Activated T-cell treated with anti-CD3 and anti-CD28 coated beads for 24 hours (primary cell): ENCODE measurements at places on chromosomes 5 and 9.

- peak; percentile 60 for DNase-seq
These were observed at the start of gene ERBIN for GRCh38 chr5:65926276-65926783. Gene ERBIN (plus strand): TSS chr5:65926575. CDS start chr5:65992719, 66,144 bp downstream.

DNA sequence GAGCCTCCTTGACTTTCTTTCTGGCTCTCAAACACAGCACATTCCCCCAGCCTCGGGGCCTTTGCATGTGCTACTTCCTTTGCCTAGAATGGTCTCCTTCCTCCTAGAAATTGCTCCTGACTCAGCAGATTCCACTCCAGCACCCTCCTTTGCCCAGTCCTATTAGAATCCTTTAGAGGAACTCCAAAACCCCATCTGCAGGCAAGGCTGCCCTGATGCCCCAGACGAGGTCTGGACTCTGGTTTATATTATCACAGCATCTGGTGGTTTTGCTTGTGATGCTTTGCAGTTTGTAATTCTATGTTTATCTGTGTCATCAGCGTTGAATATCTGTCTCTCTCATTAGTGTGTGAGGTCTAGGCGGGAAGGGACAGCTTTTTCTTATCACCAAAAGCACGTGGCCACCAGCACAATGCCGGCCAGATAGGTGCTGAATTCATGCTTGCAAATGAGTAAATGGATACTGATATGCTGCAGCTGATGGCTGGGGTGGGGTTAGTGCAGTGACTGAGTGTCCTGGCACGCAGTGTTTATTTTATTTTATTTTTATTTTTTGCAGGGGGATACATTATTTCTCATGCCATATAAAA is 30.0 kb upstream of the ANKH start:
- no peak for DNase-seq

- no peak for DNase-seq
These were observed 19.5 kb upstream of the GOLPH3 start for GRCh38 chr5:32193591-32193990.

- DNase-seq: no peak
These were observed 76.9 kb upstream of the NFIL3 start for GRCh38 chr9:91500509-91501014.

- no peak for DNase-seq
These were observed 61.4 kb downstream of the RANBP6 start for GRCh38 chr9:5953743-5954707.

- no peak for DNase-seq
These were observed 30.2 kb downstream of the RETREG1 start for GRCh38 chr5:16586556-16586955.

GRCh38 chr9:18889550-18889949 is 143.5 kb downstream of the SAXO1 start:
- DNase-seq: no peak

- DNase-seq: no peak
These were observed 130.5 kb downstream of the BARX1 start for GRCh38 chr9:93824386-93825294.

GRCh38 chr5:122078116-122079110 is at the start of gene LOX:
Gene LOX (minus strand): TSS chr5:122078259. CDS start chr5:122077985, 274 bp downstream.
- no peak for DNase-seq

GRCh38 chr9:89425024-89425805 is 72.7 kb downstream of the SEMA4D start:
- DNase-seq: no peak

DNA sequence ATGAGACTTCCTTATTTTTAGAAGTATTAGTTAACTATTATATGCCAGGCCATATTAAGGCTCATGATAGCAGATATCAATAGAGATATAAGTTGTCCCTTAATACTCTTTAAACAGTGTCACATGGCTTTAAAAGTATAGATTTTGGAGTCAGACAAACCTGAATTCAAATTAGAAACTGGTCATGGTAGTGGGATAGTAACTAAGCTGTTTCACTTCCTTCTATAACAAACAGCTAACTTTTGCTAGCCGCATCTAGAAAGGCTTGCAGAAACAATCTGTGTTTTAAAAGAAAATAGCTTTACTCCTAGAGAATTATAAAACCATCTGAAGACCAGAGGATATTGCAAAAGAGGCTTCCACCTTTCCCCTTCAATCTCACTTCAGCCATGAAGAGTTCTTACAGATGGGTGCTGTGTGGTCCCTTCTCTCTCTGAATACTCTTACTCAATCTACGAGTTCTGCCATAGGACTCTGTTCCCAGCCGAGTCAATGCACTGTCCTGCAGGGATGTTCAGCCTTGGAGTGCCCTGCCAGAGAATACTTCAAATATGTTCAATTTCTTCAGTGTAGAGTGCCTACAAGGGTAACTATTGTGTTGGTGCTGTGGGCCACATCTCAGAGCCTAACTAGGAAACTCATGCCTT is 810.2 kb downstream of the EFNA5 start:
- DNase-seq: no peak

DNA sequence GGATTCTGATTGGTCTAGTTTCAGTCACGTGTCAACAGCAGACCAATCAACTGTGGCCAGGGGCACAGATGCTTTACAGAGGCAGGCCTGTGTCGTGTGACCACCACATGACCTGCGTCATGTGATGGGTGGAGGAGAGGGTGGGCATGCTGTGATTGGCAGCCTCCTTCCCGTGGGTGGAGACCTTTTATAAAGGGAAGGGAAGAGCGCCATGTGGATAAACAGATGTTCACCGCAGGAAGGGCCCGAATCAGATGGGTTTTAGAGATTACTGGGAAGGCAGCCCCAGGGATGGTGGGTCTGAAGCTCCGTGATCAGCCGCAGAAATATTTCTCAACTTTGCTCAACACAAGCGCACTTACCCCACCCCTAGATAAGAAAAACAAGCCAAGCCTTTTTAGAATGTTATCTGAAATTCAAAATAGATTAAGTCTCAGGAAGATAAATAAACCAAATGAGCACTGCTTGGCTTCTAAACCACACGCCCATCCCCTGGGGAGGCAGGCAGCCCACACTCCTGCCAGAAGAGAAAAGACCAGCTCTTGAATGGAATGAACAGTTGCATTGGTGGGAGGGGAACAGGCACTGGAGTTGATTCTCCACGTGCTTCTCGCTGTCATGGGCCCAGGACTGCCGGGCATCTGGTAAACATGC is 43.6 kb downstream of the ROPN1L start:
- no peak for DNase-seq

- no peak for DNase-seq
These were observed 624.2 kb downstream of the KCTD16 start for GRCh38 chr5:144794922-144795321.

GRCh38 chr9:108395421-108395820 is 460.4 kb downstream of the ACTL7B start:
- no peak for DNase-seq

- no peak for DNase-seq
These were observed 53.9 kb downstream of the TTLL11 start for GRCh38 chr9:122039234-122039633.

DNA sequence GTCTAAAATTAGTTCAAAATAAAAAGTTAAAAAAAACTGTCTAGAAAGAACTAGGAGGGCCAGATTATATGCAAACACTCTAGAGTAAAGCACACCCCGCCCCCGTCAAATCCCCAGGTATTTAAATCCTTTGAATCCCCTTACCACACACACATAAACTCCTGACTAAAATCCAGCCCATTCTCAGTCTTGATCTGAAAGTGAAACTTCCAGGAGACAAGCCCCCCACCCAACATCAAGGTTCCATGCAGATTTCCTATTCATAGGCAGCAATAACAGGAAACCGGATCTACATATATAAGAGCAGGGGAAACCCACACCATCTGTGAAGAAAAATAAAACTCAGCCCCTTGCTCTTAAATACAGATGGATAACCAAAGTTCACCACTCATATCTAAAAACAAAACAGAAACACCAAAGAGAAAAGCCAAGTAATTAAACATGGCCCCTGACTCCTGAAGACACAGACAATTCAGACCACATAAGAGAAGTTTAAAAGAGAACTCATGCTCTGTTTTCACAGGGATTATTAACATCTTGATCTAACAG is 42.3 kb downstream of the MARCHF3 start:
- DNase-seq: peak; percentile 20

DNA sequence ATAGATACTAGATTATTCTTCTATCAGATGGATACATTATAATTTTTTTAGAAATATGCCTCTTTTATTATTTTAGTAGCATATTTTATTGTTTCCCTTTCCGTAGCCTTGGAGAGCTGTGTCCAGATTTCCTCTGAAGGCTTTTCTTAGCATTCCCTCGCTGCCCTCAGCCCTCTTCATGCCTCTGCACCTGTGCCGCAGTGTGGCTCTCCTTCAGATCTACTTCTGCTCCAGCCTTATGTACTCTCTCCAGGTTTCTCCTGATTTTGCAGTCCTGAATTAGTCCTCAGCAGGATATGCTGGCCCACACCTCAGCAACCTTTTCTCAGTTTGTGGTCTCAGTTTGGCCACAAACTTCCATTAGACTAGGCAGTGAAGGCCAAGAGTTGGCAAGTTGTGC is 1052.0 kb downstream of the TAF11L14 start:
- no peak for DNase-seq

DNA sequence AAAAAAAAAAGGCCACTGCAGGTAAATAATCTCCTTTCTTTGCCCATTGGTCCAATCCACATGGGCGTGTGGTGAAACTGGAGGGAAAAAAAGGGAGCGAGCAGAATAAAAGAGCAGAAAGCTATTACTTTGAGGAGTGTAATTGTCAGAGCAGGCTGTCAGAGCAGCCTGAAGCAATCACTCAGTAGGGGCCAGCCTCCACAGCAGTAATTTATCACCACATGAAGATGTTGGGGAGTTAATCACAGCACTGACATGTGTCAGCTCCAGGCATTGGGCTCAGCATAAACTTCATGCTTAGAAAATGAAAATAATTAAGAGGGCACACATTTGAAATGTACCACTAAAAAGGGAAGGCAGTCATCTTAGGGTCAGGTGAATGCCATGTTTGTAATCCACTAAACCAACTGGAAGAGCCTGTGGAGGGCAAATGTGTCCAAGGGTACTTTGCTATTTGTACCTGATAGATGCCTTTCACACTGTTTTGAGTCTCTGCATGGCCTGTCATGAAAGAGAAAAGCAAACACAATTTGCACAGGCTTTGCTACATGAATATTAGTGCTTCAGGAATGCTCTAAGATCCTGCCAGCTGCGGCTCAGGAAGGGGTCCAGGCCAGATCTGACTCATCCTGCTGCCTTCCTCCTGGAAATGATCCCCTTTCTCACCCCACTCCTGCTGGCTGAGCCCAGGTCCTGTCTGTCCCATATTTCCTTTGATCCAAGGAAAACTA is 2.9 kb upstream of the PTGER4 start:
- DNase-seq: no peak

DNA sequence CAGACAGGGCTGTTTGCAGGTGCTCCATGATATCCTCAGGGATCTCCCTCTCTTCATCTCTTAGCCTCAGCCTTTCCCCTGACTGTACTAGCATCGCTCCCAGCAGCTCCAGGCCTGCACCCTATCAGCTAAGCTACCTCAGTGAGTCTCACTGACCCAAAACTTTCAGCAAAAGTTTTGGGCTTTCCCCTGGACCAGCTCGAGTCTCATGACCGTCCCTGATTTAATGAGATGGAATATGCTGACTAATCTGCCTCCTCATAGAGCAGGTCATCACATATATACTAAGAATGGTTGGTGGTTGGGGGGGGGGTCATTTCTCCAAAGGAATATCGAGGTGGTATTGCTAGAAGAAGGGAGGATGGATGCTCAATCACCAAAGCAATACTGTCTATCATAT is 151.5 kb downstream of the NR3C1 start:
- no peak for DNase-seq

DNA sequence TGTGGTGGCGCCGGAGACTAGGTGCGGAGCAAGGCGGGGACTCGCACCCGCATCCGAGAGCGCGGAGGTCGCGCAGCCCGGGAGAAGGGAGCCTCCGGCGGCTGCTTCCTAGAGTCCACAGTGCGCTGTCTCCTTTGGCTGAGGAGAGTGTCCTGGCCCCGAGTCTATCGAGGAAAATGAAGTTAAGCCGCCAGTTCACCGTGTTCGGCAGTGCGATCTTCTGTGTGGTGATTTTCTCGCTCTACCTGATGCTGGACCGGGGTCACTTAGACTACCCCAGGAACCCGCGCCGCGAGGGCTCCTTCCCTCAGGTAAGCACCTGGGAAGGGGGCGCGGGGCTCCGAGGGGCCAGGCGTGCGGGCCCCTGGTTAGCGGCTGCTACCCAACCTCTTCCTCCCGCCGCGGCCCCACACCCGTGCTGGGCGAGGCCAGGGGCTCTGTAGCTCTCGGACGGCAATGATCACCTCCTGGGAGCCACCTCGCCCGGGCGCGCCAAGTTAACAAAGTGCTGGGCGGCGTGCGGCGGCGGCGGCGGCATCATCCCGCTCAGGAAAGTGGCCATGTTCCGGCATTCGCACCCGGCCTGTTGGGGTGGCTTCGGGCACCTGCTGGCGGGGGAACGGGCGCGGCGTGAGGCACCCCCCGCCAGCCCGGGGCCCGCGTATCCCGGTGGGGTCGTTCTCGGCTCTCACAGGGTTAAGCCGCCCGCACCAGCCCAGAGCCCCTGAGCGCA is 681 bp downstream of the MAN2A1 start:
- DNase-seq: peak; percentile 18
